Pancreas (tissue), 10 donors: ENCODE measurements at places on chromosomes 13 and 19.

DNA sequence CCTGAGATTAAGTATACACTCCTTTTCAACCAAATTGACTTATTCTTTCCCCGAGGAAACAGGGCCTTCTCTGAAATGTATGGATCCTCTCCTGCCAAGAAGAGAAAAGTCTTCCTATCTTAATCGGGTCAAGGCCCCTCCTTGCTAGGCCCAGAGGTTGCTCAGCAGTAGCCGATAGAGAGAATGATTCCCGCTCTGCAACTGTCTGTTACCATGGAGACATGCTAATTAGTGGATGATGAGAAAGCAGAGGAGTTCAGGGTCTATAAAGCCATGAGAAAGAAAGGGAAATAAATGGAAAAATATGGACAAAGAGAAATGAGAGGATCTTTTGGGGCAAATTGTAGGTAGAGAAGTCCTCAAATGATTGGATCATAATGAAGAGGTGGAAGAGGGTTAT is 103.5 kb downstream of the POU4F1 start:
- DNase-seq = no peak

DNA sequence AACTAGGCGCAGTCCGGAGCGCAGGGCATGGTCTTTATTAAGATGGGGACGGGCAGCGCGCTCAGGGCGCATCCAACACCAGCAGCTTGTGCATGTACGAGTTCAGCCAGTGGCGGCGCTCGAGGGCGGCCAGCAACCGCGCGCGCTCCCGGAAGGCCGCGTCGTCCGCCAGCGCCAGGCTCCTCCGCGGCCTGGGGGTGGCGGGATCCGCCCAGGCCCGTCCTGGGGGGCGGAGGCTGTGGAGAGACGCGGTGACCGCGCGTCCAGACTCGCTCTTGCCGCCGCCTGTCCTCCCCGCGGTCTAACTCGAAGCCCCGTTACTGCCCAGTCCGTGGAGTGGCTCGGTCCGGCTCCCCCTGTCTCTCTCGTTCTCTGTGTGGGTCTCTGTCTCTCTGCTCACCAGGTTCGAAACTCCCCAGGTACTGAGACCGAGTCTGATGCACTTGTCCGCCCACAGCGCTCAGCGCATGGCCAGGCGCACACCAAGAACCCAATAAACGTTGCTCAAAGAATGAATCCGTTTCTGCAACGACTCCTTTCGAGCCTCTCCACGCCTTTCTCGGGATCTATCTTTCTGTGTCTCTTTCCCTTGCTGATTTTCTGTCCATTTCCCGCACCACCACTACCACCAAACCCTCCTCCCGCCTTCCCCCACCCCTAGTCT is 702 bp downstream of the PTH2 start:
- DNase-seq = no peak

- DNase-seq = no peak
Measured at GRCh38 chr13:39379667-39380655, 223.0 kb downstream of the LHFPL6 start.

DNA sequence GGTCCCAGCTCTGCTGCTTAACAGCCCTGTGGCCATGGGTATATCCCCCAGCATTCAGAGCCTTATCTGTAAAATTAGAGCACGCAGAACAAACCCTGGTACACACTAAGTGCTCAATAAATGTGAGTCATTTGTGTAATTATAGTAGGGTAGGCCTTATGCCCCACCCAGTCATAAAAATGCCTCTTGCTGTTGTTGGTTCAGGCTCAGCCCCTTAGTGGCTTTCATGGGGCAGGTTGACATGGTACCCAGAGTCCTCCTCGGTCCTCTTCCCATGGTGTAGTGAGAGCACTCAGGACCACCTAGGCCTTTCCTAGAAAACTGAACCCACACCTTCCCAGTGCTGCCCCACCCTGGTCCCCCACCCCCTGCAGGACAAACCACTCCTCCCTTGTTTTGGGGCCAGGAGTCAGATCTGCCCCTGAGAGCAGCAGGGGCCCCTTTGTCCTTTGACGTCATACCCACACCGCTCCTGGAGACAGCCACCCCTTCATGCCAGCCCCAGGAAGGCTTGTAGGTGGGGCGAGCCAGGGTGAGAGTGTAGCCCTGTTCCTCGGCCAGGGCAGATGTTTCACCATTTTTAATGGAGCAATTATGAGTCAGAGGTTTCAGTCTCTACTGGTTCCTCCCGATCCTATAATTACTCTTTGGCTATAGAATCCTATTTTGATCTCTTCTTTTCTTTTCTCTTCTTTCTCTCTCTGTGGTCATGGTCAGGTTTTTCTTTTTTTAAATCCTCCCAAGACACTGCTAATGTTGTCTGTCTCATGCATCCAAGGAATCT is 36.8 kb downstream of the ACTN4 start:
- no peak for DNase-seq

- DNase-seq = no peak
Measured at GRCh38 chr13:113137691-113138298, 15.2 kb downstream of the F10 start.

DNA sequence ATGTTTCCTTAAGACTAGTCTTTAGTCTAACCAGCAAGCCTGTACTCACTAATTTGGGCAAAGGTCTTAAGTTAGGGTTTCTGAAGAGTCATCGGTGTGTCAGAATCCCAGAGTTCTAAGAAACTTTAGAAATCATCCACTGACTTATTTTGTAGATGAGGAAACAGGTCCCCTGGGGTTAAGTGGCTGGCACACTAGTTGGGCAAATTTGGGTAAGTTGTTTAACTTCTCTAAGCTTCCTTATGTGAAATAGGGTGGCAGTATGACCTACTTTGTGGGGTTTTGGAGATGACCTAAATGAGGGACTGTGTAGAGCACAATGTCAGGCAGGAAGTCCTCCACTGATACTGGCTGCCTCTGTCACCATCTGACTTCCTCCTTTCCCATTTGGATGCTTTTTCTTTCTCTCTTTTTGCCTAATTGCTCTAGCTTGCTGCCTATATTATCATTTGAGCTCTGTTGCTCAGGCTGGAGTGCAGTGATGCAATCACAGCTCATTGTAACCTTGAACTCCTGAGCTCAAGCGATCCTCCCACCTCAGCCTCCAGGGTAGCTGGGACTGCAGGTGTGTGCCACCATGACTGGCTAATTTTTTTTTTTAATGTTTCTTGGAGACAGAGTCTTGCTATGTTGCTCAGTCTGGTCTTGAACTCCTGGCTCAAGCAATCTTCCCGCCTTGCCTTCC is 2.3 kb downstream of the ADGRE3 start:
- DNase-seq = no peak

DNA sequence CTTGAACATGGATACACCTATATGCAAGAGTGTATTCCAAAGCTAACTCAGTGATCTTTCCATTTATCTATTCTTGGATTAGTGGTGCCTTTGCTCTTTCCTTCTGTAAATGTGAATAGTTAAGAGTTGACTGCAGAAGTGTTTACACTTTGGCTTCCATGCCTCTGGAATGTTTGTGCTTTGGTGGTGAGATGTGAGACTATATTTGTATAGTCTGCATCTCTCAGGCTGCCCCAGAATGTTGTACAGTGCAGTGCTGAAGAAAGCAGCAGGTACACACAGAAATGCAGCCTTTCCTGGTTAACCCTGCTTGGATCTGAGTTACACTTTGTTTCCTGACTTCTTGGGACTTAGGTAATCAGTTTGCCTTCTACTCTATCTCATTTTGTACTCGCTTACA is 90.2 kb downstream of the DNAJC15 start:
- no peak for DNase-seq

GRCh38 chr13:77040835-77041234 is 13.9 kb upstream of the FBXL3 start:
- DNase-seq = no peak

GRCh38 chr13:79647533-79647932 is 166.6 kb downstream of the NDFIP2 start:
- no peak for DNase-seq

DNA sequence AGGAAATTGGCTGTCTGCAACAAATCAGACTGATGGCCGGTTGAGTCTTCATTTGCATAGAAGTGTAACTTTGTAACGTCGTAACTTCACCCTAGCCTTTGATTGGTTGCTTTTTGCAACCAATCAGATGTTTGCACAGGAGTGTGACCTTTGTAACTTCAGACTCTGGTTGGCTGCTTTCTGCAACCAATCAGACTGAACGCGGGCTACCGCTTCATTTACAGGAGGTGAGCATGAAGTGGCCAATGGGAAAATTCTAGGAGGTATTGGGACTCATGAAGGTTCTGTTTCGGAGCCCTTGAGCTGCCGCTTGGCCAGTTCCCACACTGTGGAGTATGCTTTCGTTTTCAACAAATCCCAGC is 441 bp upstream of the ZNF559 start:
- DNase-seq = no peak

- no peak for DNase-seq
Measured at GRCh38 chr19:43438291-43439031, 23.8 kb downstream of the TEX101 start.

GRCh38 chr19:49515767-49516166 is 3.3 kb downstream of the FCGRT start:
- no peak for DNase-seq

DNA sequence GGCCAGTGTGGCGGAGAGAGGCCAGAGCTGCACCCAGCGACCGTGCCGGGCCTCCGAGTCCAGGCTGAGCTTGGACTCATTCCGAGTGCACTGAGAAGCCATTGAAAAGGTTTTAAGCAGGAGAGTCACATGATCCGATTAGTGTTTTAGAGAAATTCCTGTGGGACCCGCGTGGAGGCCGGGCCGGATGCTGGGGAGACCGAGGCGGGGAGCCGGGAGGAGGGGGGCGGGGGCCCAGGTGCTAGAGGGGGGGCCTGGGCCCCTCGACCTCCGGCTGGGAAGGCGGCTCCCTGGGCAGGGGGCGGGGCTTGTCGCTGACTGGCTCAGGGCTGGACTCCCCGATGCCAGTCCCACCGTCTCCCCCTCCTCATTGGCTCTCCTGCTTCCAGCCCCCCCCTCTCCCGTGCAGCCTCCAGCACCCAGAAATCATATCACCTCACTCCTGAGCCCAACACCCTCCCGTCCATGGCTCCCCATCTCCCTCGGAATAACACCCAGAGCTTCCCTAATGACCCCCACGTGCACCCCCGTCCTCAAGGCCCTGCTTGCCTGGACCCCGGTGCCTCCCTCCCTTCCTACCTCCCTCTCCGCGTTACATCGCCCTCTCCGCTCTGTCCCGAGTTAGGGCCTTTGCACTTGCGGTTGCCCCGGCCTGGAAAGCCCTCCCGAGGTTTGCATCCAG is 5.2 kb upstream of the ZNF579 start:
- DNase-seq = peak; percentile 81

DNA sequence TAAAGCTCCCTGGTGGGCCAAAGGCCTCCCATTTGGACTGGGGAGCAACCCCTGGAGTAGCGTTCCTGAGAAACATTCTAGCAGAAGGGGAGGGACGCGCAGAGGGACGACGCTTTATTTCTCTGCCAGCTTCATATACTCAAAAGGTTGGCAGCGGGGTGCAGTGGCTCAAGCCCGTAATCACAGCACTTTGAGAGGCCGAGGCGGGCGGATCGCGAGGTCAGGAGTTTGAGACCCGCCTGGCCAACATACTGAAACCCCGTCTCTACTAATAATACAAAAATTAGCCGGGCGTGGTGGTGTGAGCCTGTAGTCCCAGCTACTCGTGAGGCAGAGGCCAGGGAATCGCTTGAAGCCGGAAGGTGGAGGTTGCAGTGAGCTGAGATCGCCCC is 16.8 kb downstream of the RB1 start:
- no peak for DNase-seq

GRCh38 chr19:11174336-11174735 is 18.8 kb upstream of the SPC24 start:
- no peak for DNase-seq

GRCh38 chr19:19514881-19515641 is at the start of gene TSSK6:
TSSK6 (minus strand) TSS chr19:19515548; CDS start chr19:19515427, 121 bp downstream.
- no peak for DNase-seq

- peak; percentile 40 for DNase-seq
Measured at GRCh38 chr13:46211483-46212351, at the start of gene LRRC63. LRRC63 (plus strand) TSS chr13:46211928; CDS start chr13:46213035, 1,107 bp downstream.

- DNase-seq = no peak
Measured at GRCh38 chr19:47469363-47469700, 2.4 kb downstream of the SLC8A2 start.

DNA sequence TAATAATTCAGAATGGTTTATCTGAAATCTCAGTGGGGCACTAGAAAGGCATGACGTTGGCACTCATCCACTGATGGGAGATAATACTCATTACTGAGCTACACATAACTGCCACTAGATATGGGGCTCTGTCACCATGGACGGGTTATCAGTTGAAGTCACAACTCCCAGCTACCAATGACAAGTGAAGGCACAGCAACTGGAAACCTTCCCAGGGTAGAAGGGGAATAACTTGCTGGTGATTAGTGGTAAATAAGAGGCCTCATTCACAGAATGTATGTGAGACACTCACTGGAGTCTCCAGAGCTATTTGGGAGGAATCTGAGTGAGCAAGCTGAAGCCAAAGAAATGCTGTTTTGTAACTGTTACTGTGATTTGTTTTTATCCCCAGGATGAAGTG is 249.6 kb downstream of the ENOX1 start:
- no peak for DNase-seq

GRCh38 chr19:41195675-41196497 is 2.9 kb downstream of the CYP2S1 start:
- DNase-seq = no peak

- DNase-seq = peak; percentile 29
Measured at GRCh38 chr13:82654861-82655855, 1227.1 kb downstream of the SLITRK1 start.

GRCh38 chr19:53537121-53537520 is 824 bp upstream of the ZNF331 start:
- DNase-seq = no peak

- no peak for DNase-seq
Measured at GRCh38 chr13:98781045-98781444, 28.6 kb upstream of the SLC15A1 start.

GRCh38 chr13:33577007-33577406 is 240.9 kb upstream of the RFC3 start:
- no peak for DNase-seq

DNA sequence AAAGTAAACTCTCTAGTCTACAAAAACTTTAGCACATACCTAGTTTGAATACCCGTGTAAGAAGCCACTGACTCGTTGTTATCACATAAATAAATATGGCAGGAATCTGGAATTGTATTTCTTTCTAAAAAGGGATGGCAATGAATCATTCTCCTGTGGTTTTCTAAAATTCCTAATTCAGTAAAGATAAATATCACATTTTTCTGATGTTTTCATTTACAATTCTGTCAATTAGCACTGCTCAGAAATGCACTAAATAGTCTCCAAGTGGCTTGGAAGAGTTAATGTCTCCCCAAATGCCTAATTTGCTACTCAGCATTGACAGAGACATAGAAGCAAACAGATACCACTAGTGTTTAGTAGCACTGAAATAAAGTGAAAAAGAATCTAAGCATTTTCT is 547.7 kb upstream of the SLITRK1 start:
- no peak for DNase-seq

- DNase-seq = no peak
Measured at GRCh38 chr13:79642596-79642995, 161.6 kb downstream of the NDFIP2 start.

GRCh38 chr13:72852207-72852606 is 70.3 kb downstream of the PIBF1 start:
- DNase-seq = no peak
